ENCODE measurements at places on chromosomes 3 and 15.

DNA sequence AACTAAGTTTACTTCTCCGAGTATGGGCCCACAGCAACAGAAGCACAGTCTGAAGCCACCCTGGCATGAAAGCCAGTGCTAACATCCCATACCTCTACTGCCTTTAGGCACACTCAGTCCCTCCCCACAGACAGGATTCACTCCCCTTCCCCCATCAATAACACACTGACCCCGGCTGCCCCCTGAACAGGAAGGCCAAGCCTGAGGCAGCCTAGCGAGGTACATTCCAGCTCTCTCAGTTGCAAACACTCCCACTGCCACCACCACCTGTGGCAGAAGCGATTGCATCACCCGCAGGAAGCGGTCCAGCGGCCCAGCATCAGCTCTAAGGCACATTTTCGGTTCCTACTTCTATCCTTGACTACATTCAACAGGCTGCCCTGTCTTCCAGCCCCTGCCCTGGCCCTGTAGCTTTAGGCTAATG is 7.0 kb upstream of the BMF start:
- DNase-seq: no peak

GRCh38 chr15:68595761-68596160 is 17.0 kb downstream of the CORO2B start:
- no peak for DNase-seq

- no peak for DNase-seq
These were observed 559.8 kb upstream of the CBLB start for GRCh38 chr3:106428565-106428994.

- DNase-seq: no peak
These were observed 51.4 kb downstream of the ASTE1 start for GRCh38 chr3:130975251-130975650.

DNA sequence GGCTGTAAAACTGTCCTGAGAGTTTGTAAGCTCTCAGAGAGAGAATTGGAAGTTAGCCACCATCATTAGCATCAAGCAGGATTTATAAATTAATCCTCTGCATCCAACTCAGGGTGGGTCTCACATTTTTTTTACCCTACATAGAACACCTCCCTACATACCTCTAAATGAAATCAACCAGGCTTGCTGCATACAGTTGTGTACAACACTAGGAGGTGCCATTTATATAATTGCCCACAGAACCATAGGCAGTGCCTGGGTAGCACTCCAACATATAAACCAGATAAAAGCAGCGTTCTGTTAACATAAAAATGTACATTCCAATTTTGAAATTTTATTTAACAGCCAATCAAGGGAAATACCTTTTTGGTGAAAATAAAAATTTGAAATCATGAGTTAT is 48.2 kb upstream of the SELENOK start:
- no peak for DNase-seq

- DNase-seq: no peak
These were observed 59.8 kb upstream of the CACNA2D3 start for GRCh38 chr3:54062546-54062945.

GRCh38 chr3:130857336-130858026 is 36.4 kb upstream of the ATP2C1 start:
- no peak for DNase-seq

- DNase-seq: no peak
These were observed 75.6 kb downstream of the GPR156 start for GRCh38 chr3:120209425-120209824.

DNA sequence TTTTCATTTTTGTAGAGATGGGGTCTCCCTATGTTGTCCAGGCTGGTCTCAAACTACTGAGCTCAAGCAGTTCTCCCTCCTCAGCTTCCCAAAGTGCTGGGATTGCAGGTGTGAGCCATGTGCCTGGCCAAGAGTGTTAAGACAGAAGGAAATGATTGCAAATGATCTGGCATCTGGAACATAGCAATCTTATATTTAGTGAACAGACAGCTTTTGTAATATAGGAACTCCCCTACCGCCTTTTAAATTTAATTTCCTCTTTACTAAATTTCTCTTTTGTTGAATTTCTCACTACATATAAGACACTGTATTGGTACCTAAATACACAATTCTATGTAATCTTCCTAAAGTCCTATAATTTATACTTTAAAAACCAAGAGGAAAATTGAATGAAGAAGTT is 13.1 kb downstream of the ANO10 start:
- DNase-seq: no peak

DNA sequence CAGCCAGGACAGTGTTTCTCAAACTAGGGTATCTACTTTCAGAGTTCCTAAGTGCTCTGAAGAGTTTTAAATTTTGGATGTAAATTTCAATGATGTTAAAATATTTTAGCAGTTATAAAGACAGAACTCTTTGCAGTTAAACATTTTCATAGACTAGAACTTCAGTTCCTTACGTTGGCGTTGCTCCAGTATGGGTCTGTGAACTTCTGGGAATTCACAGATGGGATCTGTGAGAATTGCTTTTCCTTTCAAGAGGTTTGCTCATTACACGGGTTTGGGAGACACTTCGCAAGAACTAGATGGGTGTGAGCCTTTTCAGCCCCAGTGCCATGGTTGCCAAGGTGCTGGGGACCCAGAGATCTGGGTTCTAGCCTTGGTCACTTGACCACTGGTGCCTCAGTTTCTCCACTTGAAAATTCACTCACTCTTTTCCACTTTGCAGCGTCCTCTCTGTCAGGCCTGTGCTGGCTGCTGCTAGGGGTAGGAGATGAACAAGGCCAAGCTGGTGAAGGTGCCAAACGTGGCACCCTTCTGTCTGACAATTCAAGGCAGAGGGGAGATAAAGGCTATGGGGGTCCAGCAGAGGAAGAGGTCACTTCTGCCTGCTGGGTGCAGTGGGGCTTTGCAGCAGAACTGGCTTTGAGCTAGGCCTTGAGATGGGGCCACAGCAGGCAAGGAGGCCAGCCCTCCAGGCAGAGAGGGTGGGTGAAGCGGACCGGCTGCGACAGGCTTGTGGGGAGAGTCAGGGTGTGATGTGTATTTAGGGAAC is 48.1 kb downstream of the EPHB3 start:
- DNase-seq: no peak

DNA sequence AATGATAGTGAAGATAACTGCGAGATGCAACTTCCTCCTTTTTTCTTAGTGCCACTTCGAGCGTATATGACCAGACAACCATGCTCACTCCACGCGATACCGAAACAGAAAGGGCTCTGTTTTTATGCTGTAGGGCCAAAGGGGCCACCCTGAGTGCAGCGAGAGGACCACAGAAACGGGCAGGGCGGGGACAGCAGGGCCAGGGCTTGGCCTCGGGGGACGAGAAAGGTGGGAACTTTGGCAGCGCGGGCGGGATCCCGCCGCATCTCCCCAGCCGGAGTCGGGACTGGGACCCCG is 483 bp downstream of the VPS13C start:
- DNase-seq: no peak

GRCh38 chr3:16999871-17000270 is 115.1 kb downstream of the PLCL2 start:
- no peak for DNase-seq

- no peak for DNase-seq
These were observed 76.2 kb downstream of the OCA2 start for GRCh38 chr15:28022961-28023360.

- DNase-seq: no peak
These were observed 13.6 kb downstream of the ARL6 start for GRCh38 chr3:97778152-97778551.

- no peak for DNase-seq
These were observed 115.4 kb upstream of the PRICKLE2 start for GRCh38 chr3:64340641-64341101.

DNA sequence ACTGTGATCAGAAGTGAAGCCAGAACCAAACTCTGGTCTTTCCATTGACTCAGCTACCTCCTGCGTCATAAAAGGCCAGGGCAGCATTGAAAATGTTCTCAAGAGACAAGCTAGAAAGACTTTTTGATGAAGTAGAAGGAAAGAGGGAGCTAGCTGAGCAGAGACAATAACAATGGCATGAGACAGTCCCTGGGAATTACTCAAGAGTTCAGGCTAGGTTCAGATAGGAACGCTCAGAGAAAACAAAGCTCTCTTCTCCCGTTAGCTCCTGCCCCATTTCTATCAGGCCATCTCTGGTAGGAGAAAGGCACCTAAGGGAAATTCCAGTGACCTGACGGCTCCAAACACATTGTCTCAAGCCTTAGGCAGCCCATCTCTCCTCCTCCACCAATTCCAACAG is 7.0 kb upstream of the OXTR start:
- no peak for DNase-seq

DNA sequence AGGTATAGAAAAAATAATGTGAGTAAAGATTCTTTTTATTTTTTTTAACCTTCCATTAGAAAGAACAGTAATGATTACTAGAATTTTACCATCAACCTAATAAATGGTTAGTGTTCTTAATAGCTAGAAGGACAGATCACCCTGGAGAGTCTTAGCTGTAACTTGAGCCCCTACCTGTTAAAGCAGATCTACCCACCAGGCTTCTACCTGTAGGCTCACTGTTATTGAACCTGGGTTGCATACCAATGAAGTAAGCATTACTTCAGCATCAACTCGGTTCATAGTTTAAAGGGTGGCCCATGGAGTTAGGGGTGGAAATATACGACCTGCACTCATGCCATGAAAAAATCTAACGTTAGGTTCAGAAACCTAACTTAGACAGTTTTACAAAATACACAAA is 280.4 kb downstream of the BBX start:
- DNase-seq: no peak

- no peak for DNase-seq
These were observed 22.6 kb upstream of the LRTM1 start for GRCh38 chr3:54950391-54951003.

DNA sequence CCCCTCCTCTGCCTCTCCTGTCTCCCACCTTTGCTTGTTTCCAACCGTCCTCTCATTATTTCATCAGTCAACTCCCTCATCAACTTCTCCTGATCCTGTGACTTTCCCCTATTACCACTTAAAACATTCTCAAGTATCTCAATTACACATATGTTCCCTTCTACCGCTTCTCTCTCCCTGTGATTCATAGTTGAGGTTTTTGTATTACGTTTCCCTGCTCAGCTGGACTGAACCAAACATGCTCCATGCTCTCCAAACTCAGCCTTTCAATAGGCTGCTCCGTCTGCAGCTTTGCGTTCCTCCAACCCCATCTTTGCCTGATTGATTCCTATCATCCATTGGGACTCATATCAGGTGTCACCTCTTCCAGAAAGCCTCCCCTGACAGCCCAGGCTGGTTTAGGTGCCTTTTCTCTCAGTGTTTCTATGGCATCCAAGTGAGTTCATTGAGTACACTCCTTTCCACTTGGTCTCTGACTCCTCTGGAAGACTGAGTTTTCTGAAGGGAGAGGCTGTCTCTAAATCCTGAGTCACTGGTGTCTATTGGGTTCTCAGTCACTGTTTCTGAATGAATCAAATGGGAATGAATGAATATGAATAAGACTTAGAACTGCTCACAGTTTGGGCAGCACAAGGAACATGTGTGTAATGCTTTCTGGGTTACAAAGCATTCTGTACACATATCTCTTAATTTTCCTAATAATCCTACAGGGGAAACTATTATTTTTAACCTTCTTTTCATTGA is 56.4 kb downstream of the PLD1 start:
- no peak for DNase-seq

GRCh38 chr3:21672303-21672702 is 78.7 kb downstream of the ZNF385D start:
- DNase-seq: no peak

GRCh38 chr3:42745291-42745745 is 27.7 kb downstream of the CCDC13 start:
- no peak for DNase-seq

DNA sequence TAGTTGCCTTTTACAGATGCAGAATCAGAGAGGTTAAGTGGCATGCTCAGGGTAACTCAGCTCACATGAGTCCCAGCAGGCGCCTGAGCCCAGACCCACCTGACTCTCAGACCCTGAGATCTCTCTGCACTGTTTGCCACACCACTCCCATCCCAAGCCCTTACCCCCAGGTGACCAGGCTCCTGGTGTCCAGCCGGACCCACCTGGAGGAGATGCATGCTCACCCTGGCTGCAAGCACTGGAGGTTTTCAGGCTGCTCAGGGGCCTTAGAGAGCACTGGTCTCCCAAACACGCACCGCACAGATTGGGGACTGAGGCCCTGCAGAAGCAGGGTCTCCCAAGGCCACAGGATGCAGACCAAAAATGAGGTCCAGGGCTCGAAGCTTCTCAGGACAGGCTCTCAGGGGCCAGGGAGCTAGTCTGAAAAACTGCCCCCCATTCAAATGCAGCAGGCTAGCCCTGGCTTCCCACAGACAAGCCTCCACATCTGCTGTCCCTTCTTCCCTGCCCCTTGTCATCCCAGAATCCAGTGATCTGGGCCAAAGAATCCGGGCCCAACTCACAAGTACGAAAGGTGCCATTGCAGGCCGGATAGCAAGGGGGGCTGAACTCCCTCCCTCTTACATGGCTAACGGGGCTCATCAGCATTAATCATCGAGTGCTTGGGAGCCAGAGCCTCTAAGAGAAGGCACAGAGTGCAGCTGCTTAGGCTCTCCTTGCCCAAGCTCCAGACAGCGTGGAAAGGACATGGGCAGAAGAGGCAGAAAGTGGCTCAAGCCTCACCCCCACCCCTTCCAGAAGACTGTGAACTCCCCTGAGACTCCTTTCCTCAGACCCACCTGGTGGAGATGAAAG is 90.2 kb upstream of the PRR20G start:
- no peak for DNase-seq

DNA sequence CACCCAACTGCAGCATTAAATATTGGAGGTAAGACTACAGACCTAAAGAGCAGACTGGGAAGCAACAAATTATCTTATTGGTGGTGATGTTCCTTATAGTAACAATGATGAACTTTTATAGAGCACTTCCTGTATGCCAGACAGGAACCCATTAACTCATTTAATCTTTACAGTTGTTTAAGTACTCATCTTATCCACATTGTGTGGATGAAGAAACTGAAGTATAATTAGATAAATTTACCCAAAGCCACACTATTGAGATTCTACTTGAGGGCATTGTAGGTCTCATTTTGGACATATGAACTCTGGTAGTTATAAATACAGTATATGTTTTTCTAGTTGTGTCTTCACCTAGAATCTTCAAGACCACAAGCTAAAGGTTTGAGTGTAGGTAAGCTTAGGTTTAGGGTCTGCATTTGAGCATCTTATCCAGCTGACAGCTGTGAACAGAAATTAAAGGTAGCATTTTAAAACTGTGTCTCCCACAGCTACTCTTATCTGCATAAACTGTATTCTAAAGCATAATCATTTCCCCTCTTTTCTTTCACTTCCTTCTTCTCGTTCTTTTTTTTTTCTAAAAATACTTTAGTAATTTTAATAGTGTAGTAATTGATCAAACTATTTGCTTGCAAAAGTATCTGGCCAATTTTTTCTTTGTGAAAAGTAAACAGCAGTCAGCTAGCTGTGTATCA is 138.2 kb downstream of the UBE2E2 start:
- no peak for DNase-seq

DNA sequence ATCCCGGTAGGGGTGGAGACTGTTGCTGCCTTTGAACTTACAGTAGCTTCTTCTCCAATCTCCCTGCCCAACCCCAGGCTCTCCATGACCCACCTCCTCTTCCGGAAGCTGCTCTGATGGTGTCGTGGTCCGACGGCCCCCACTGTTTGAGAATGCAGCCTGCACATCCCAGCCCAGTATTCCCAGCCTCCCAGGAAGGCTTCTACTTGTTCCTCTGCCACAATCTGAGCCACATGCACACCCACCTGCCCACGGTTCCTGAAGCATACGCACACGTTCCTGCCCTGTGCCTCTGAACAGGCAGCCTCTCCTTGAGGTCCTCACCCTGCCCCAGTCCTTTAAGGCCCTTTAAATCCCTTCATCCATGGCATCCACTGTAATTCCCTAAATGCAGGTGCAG is 57.4 kb downstream of the ABTB1 start:
- DNase-seq: no peak

- no peak for DNase-seq
These were observed 491 bp upstream of the SENP7 start for GRCh38 chr3:101513419-101513986.
